ENCODE measurements at places on chromosomes 1 and 21. TPM values are rescaled to one million over a fixed set of nuclear protein-coding genes. Genes with fewer than 3 reads are reported as not detected.

Gene TNFSF4
- total RNA-seq: 2.3 TPM

Gene ATXN7L2
- total RNA-seq: 3.4 TPM

Gene MYCL
- total RNA-seq: 0.77 TPM

Gene HES2
- total RNA-seq: 0.37 TPM

Gene IFNLR1
- total RNA-seq: 4.0 TPM

- no peak for DNase-seq
Observed at GRCh38 chr1:10508511-10508951, 33.8 kb downstream of the PEX14 start.

GRCh38 chr1:92030656-92031107, 897 bp downstream of the EPHX4 start:
- DNase-seq: no peak

GRCh38 chr1:7644961-7645750, 125.9 kb upstream of the VAMP3 start:
- DNase-seq: peak; percentile 62

- no peak for DNase-seq
Observed at GRCh38 chr1:19330449-19331135, 18.5 kb downstream of the SLC66A1 start.

DNA sequence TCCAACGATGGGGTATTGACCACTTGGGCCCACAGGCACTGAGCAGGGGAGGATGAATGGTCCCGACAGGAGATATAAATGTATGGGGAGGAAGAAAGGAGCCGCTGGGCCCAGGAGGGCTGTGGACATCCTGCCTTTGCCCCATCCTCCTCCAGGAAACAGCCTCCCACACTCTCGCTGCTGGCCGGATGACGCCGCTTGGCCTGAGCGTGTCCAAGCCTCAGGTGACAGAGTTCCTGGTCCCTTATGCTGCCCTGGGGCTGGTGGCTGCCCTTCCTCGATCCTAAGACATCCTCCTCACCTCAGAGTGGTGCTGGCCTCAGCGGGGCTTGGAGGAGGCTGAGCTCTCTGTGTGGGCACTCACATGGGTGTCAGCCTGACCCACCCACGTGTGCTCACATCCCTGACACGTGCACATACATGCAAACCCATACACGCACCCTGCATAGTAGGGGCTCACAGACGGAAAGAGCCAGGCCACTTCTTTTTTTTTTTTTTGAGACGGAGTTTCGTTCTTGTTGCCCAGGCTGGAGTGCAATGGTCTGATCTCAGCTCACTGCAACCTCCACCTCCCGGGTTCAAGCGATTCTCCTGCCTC, 5.9 kb upstream of the SERINC2 start:
- no peak for DNase-seq

- no peak for DNase-seq
Observed at GRCh38 chr21:32022146-32022545, 149.3 kb downstream of the HUNK start.

DNA sequence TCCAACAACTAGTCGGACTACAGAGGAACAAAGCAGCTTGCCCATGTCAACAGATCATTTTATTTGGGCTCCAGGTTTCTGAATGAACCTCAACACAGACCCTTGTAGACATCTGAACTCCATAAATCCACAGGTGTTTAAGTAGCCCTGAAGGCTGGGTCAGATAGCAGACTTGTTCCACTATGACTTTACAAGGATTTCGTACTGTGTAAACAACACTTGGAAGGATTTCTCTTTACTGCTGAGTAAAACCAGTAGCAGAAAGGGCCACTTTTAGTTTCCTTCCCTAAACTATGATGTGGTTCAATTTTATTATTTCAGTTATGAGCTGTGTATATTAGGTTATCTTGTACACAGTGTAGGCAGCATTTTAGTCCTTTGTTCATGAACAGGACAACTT, 316.4 kb upstream of the ADGRL2 start:
- DNase-seq: no peak

GRCh38 chr1:45953934-45954847, 150.8 kb downstream of the MAST2 start:
- no peak for DNase-seq
